Left renal cortex interstitium (tissue), 4 donors: ENCODE measurements at places on chromosomes 2 and 18. TPM values are rescaled to one million over a fixed set of nuclear protein-coding genes. Genes with fewer than 3 reads are reported as not detected.

DNA sequence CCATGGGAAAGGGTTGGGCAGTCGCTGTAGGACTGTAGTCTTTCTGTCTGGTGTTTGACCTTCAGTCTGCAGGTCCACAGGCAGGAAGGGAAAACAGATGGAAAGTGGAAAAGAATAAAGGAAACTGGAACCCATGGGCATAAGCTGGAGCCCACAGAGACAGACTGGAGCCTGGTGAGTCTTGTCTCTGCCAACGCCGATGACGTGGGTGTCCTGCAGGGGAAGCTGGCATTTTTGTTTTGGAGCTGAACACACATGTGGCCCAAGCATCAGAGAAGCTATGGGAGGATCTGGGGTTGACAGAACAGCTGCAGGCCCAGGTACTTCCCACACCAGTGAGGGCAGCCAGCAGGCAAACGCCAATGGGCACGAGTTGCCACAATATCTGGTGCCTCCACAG is 28.2 kb upstream of the SOCS6 start:
- no peak for DNase-seq

DNA sequence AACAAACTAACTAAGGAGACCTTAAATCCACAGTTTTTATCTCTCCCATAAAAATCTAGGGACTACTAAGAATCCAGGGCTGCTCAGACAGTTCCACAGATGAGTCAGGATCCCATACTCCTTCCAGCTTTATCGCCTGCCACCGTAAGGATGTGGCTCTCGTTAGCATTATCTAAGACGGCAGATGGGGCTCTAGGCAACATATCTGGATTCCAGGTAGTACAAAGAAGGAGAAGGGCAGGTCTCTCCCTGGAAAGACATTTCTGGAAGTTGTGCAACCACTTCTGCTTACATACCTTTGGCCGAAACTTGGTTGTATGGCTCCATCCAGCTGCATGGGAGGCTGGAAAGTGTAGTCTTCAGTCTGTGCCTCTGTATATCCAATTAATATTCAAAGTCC is 149.4 kb downstream of the SP3 start:
- DNase-seq, result no peak

DNA sequence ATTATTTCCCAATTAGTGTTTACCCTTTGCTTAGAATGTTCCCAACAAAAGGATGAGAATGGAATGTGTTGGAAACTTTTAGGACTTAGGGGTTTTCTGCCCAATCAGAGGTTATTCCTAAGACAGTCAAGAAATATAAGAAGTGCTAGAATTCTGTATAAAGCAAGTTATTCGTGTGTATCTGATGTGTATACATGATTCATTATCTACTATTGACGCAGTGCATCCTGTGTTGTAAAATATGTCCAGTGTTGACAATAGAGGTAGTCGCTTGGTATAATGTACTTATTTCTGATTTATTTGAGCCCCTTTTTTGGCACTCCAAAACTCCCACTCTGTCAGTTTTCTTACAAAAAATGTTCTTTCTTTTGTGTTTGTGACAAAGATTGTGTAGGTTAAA is 881 bp downstream of the PIKFYVE start:
- DNase-seq, result no peak

DNA sequence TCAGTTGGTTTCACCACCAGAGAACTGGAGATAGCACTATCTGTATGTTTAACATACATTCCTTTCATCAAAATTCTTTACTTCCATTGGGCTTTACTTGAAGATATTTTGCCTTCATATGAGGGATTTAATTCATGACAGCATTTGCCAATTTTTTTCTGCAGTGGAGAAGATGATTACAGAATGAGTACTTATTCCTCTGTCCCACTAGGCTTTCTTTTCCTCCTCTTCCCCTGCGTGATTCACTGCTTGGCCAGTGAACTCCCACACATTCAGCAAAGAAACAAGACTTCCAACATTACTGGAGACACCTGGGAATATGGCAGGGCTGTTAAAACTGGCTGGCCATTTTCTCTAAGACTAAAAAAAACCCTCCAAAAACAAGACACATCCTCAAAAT is 425.8 kb upstream of the KCNH7 start:
- DNase-seq, result no peak

DNA sequence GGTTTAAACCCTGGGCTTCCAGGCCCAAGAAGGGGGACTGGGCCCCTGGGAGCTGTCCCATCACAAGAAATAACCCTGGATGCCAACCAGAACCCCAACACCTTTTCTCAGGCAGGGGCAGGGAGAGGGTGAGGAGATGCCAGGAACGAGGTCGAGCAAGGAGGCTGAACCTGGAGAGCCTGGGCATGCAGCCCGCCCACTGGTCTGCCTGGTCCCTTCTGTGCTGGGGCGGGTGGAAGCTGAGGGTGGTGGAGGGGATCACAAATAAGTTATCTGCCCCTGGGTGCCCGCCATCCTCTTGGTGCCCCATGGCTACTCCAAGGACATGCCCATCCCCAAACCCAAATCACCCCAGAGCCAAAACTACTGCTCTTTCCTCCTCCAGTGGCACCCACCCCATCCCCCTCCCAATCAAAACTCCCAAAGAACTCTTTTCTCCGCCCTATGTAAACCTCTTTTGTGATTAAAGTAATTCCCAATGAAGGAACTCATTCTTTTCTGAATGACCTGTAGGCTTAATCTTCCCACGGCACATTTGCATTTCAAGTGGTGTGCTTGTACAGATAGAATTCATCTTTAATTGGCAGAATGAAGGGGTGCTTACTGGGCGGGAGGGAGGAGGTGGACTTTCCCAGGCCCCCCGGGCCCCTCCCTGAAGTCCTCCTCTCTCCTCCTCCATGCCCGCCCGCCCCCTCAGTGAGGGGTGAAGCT is 47.9 kb downstream of the EFR3B start:
- DNase-seq, result no peak

DNA sequence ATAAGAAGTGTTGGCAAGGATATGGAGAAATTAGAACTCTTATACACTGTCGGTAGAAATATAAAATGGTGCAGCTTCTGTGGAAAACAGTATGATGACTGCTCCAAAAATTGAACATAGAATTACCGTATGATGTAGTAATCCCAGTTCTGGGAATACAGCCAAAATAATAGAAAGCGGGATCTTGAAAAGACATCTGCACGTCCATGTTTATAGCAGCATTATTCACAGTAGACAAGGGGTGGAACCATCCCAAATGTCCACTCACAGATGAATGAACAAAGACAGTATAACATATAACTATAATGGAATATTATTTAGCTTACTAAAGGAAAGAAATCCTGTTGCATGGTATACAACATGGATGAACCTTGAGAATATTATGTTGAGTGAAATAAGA is 257.7 kb downstream of the TDRD15 start:
- no peak for DNase-seq

- no peak for DNase-seq
Observed at GRCh38 chr2:44566059-44566458, 204.3 kb downstream of the CAMKMT start.

DNA sequence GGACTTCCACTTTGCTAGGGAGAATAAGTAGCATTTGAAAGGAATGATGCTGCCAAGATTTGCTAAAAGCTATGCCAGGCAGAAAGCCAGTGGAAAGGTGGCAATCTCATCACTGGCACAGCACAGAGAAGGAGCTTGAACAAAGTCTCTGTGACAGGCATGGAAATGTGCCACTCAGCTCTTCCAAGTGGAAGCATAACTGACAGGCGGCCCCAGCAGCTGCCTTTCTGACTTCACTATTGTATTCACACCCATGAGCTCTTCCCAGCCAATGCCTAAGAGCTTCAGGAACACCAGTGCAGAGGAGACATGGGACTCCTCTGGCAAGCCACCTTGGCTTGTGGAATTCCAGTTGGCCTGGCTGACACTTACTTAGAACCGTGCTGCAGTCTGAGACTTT is 134.6 kb upstream of the REG3G start:
- DNase-seq, result no peak

DNA sequence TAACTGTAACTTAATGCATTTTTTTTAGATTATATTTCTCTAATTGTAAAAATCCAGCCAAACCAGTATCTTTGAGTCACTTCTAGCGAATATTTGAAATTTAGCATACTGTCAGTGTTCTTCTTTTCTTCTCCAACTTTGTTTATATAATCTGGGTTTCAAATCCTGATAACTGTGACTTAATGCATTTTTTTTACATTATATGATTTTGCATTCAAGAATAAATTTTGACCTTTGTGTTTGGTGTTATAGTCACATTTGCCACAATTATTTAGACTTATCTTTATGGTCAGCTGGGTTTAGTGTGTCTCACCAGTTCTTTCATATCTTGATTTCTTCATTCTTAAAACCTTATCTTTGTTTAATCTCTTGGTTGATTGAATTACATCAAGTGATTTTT is 345.7 kb downstream of the SLC4A3 start:
- DNase-seq, result no peak

DNA sequence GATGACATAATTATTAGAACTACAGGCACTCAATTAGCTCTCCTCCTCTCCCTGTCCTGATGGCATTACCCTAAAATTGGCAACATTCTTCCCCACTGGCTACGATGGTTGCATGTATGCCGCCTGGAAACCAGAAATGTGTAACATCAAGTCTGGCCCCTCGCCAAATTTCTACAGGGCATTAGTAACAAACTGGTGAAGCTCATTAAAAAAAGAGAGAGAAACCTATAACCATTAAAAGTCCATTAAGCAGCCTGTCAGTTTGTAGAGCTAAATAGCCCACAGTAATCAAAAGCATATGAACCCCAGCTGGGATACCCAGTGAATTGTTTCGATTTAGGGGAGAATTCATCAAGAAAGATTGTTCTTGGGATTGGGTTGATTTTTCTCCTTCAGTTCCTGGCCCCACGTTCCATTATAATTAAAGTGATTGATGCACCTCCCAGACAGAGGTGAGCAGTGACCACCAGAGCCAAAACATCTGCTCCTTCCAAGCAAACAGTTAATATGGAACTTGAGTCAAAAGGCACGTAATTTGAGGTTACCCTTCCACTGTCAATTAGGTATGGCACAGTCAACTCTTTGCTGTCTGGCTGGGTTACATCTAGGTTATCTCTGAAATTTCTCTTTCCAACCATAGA is 208.6 kb downstream of the C1D start:
- DNase-seq, result no peak

DNA sequence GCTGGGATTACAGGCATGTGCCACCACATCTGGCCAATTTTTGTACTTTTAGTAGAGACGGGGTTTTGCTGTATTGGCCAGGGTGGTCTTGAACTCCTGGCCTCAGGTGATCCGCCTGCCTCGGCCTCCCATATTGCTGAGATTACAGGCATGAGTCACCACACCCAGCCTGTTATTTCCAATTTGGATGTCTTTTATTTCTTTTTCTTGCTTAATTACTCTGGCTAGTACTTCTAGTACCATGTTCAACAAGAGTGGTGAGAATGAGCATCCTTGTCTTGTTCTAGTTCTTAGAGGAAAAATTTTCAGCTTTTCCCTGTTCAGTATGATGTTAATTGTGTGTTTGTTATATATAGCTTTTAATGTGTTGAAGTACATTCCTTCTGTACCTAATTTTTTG is 23.4 kb downstream of the CCDC138 start:
- DNase-seq, result no peak

Gene DES
- 9.3 TPM for polyA plus RNA-seq

Gene NEURL3
- polyA plus RNA-seq, result 4.5 TPM

Gene ASB3
- polyA plus RNA-seq, result 30.8 TPM

Gene CDKL4
- 0.42 TPM for polyA plus RNA-seq
